HS-27A (cell line): ENCODE measurements at places on chromosomes 12 and 14.

- DNase-seq, result no peak
These were observed 62.7 kb downstream of the CHST11 start for GRCh38 chr12:104519190-104520019.

GRCh38 chr12:42887657-42888056 lies 298.1 kb upstream of the PRICKLE1 start:
- no peak for DNase-seq

DNA sequence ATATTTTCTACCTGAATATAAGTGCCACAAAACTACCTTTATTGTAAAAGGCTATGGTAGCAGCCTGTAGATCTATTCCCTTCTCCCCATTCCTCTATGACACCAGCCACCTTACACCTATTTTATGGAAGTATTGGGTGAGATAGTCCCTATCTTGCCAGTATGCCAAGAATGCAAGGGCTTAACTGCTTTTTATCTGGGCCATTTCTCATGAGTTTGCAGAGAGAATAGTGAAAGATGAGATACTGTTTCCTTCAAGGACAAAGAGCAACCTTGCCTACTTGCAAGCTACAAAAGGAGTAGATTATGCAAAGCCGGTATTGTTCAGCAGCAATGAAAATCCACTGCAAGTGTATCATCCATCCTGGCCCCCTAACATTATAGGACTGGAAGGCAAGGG lies 1775.6 kb upstream of the SEL1L start:
- DNase-seq, result no peak

DNA sequence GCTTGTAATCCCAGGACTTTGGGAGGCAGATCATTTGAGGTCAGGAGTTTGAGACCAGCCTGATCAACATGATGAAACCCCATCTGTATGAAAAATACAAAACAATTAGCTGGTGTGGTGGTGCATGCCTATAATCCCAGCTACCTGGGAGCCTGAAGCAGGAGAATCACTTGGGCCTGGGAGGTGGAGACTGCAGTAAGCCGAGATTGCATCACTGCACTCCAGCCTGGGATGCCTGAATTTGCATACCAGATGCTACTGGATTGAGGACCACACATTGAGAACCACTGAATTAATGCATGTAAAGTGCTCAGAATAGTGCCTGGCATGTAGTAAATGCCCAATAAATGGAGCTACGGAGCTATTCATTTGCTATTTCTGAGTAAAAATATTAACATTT lies 14.9 kb upstream of the MYH7 start:
- DNase-seq, result no peak

DNA sequence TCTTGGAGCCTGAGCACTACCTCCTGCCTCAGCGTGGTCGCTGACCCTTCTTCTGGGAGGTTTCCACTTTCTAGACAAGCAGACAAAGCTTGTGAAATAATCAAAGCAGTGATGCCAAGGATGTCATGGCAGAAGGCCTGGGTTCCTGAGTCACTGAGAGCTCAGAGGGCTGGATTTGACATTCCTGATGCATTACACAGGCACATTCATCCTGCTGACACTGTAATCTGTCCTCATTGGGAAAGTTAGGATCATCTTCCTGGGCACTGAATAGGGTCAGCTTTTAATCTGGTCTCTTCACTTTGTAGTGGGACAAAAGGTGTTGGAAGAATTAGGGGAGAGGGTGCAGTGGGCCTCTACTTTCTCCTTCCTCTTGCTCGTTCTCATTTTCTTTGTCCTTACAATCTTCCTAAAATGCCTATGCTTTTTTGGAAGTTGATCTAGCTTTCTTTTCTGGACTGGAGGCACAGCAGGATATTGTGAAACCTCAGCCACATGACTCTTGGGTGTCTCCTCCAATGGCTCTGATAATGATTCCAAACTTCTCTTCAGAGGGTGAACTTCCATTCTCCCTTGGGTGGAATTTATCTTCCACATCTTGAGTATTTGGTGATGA lies 29.6 kb downstream of the EEA1 start:
- DNase-seq, result peak; percentile 88

- no peak for DNase-seq
These were observed 18.3 kb upstream of the TSPAN11 start for GRCh38 chr12:30908076-30908721.

GRCh38 chr14:93926873-93927799 lies at the start of gene FAM181A:
FAM181A (plus strand) TSS chr14:93927344; CDS start chr14:93928286, 942 bp downstream.
- no peak for DNase-seq

DNA sequence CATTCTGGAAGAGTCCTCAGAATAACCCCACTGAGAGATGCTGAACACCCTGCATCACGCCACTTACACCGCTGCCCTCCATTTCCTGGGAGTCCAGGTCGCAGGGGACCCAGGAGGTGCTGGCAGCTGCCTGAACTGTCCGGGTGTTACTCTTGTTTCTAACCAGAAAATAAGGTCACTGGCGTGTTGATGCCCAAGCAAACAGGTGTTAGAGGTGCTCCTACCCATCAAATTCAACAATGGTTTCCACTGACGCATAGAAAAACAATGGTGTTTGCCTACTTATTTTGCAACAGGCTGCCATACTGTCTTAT lies 23.8 kb downstream of the PITPNM2 start:
- no peak for DNase-seq

DNA sequence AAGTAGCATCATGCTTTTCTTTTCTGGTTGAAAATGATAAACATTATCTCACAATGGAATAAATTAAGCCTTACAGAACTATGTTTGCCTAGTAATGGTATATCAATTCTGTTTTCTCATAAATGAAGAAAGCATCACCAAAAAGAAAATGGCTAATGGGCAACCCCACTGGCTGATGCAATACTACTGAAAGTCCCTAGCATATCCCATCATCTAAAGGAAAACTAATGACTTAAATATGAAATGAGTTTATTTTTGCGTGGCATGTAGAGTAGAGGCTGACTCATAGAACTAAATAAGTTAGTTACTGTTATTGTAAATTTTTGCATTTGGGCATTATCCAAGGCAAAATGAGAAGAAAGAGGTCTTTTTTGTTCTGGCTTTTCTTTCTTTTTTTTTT lies 1156.3 kb upstream of the SEL1L start:
- DNase-seq, result no peak

DNA sequence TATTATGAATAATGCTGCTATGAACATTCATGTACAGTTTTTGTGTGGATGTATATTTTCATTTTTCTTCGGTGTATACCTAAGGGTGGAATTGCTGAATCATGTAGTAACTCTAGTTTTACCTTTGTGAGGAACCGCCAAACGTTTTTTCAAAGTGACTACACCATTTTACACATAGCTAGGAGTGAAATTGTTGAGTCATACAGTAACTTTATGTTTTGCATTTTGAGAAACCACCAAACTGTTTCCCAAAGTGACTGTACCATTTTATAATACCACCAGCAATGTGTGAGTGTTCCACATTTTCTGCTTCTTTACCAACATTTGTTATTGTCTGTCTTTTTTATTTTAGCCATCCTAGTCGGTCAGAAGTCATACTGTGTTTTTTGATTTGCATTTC lies 3.1 kb upstream of the TPH2 start:
- DNase-seq, result no peak

DNA sequence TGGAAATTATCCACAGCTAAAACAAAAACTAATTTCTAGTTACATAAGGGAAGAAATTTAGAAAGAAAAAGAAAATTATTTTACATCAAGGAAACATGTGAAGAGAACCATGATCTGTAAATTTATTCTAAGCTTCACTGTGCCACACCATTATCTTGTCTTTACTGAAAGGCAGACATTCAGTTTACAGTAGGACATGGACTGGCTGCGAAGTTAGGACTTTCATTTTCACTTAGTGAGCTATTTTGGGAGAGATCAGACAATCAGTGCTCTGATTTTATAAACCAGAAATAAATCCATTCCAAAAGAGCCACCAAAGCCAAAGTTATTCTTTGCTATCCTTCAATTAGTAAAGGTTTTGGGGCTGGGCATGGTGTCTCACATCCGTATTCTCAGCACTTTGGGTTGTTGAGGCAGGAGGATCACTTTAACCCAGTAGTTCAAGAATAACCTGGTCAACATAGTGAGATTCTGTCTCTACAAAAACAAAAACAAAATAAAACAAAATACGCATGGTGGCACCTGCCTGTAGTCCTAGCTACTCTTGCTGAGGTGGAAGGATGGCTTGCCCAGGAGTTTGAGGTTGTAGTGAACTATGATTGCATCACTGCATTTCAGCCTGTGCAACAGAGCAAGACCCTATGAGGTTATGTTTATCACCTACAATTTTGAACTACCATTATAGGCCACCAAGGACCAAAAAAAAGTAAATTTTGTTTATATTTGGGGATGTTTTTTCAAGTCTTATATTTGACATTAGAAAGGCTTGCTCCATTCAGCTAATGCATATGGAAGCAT lies 1084.8 kb upstream of the ATXN7L3B start:
- no peak for DNase-seq

GRCh38 chr12:116366456-116366776 lies 88.9 kb upstream of the MED13L start:
- DNase-seq, result no peak

GRCh38 chr12:124551268-124552144 lies 15.9 kb downstream of the NCOR2 start:
- DNase-seq, result no peak

DNA sequence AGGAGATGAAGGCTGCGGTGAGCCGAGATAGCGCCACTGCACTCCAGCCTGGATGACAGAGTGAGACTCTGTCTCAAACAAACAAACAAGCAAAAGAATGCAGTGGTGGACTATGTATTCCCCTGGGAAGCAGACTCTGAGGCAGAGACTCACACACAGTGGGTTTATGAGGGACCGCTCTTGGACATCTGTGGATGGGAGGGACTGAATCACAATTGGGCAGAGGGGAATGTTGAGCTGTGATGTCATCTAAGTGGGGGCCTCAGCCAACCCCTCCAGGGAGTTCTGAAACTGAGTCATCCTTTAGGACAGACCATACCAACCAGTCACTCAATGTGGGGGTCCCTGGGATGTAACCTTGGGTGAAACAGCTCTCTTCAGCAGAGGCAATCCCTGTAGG lies 151.0 kb downstream of the SUDS3 start:
- no peak for DNase-seq

DNA sequence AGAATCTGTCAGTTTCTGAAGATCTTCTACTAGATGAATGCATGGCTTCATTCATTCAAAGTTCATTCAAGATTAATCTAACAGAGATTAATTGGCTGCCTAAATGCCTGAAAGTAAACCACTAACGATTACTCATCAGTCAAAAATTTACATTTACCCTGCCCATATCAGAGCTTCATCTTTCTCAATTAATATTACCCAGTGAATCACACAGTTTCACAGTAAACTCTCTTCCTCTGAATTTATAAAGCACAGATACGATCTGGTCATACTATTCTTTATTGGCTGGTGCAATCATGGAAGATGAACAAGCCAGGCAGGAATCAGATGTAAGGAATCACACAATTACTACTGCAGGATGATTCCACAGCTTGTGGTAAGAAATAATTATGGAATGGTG lies 377.7 kb downstream of the SLC16A7 start:
- DNase-seq, result peak; percentile 40

DNA sequence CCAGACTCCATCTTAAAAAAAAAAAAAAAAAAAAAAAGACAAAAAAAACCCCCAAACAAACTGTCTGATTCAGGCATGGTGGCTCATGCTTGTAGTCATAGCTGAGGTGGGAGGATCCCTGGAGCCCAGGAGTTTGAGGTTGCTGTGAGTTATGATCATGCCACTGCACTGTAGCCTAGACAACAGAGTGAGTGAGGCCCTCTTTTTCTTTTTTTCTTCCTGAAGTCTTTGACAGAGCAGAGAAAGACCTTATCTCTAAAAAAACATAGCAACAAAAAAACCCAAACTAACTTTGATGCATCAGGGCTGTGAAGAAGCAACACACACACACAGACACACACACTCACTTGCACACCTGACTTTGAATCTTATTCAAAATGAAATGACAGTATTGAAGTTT lies 7.7 kb upstream of the AMN1 start:
- DNase-seq, result peak; percentile 74

- DNase-seq, result no peak
These were observed 30.4 kb downstream of the NPAS3 start for GRCh38 chr14:32968972-32969544.
